NCI-H2029 (cell line): ENCODE measurements at places on chromosomes 13 and 19.

DNA sequence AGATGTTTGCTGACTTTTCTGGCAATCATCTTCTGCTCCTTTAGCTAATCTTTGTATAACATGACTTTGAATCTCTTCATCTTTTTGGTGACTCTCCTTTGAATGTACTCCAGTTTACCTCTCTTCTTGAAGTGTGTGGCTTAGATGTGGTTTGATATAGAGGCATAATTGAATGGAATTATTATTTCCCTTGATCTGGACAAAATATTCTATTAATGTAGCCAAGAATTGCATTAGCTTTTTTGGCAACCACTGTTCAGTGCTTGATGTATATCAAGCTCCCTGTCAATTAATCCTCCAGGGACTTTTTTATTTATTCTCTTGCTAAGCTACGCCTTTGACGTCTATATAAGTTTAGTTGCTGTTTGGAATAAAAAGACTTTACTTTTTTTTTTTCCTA lies 490.8 kb downstream of the PCDH20 start:
- DNase-seq, result no peak

- DNase-seq, result no peak
These were observed at the start of gene SYDE1 for GRCh38 chr19:15107061-15108010. SYDE1 (plus strand) TSS chr19:15107401; CDS start chr19:15107434, 33 bp downstream.

DNA sequence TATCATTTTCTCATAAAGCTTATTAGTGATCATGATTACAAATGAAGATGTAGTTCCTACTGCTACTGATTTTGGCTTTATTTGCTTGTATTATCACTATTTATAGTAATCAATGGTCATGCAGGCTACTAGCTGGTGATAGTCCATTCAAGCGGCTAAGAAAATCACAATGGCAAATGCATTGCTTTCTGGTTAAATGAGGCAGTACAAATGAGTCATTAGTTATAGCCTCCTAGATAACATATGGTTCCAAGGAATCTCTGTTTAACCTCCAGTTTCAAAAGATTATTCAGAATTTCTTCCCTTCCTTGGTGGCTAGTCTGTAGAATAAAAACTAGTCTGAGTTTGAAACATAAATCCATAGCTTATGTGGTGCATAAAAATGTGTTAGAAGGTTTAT lies 141.3 kb upstream of the HTR2A start:
- DNase-seq, result no peak

GRCh38 chr19:38878575-38879399 lies 712 bp upstream of the RINL start:
- no peak for DNase-seq

DNA sequence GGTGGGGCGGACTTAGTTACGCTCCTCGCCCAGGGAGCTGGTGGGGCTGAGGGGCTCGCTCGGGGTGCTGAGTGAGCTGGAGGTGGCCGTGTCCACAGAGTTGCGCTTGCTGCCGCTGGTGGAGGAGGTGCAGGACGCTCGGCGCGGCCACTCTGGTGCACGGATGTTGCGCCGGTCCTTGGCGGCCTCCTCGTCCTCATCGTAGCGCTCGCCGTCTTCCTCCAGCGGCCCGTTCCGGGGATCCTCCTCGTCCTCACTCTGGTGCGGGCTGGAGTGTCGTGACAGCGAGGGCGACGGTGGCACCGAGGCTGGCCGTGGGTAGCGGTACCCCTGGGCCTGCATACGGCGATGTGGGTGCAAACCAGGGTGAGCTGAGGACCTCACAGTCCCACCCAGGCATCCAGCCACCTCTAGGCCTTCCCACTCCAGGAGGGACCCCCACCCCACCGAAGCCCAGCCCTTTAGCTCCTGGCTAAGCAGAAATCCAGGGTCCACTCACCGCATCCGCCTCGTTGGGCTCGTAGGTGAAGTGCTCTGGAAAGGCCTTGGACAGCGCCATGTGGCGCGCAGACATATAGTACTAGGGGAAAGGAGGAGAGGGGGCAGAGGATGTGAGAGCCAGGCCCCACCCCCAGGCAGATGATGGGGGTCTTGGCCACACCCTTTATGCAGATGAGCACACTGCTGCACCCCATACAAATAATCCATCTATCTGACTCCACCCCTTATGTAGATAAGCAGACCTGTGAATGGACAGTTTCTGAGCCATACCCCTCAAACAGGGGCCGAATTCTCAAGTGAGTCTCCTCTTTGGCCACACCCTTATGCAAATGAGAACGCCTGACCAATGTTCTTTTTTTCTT lies 4.4 kb downstream of the FTL start:
- DNase-seq, result no peak

DNA sequence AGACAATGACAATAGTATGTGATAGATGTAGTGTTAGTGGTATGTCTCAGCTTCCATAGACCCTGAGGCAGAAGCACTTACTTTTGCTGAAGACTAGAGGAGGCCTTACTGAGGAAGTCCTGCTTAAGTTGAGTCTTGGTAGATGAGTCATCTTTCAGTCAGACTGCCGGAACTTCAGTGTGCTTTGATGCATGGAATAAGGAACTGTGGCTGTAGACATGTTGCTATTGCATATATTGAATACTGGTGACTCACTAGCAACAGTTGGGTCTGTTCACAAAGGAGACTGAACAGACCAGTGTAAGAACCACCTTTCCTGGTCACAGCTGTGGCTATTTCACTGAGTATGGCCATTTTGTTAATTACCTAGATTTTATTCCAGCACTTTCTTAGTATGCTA lies 1000.6 kb downstream of the OLFM4 start:
- DNase-seq, result no peak

DNA sequence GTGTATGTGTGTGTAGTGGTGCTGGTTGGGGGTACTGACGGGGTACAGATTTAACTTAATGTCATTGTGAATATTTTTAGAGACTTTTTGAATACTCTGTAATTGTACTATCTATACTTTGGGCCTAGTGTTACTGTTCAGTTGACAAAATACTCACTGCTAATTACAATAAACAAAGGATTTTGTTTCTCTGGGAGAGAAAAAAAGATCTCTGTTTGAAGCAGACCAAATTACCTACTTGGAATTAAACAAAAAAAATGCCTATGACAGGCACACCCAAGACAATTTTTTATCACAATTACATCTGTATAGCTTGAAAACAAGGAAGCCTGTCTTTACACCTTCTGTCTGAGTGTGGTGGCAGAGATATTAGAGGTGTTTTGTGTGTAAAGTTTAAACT lies 45.1 kb downstream of the OLFM4 start:
- no peak for DNase-seq

DNA sequence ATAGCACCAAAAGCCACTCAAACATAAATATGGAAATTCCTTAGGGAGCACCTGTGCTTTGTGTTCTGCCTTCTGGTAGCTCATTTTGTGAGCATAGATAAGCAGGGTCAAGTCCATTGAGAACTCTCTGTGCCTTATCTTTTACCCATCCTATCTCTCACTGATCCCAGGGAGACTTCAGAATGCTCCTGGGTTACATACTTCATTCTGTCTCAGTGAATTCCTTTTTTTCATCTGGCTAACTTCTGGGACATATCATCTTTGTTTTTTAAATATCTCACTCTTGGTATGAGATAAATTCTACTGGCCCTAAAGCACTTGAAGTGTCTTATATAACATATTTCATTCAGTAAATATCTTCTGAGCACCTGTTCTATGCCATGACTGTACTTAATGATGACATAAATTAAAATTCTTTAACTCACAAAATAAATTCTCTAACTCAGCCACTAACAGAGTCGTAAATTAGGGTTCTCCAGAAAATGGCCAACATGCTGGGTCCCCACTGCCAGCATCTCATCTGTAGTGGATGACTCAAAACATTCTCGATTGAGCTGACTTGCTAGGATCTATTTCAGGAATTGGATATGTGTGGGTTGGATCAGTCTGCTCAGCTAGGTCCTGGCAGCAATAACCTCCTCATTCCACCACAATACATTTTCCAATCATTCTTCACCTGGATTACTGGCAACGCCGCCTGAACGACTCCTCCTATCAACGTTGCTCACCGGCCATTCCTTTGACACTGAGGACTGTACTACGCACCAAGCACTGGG lies 170.2 kb downstream of the FOXO1 start:
- no peak for DNase-seq

- no peak for DNase-seq
These were observed 4.9 kb downstream of the NANOS3 start for GRCh38 chr19:13881692-13882418.
